Stimulated activated CD8-positive, alpha-beta memory T cell treated with anti-CD3 and anti-CD28 coated beads, Interleukin-4, amount 100 ng/mL, for 24 hours (primary cell): ENCODE measurements at places on chromosomes 6 and 20.

- no peak for DNase-seq
Observed at GRCh38 chr6:108176281-108177089, 10.7 kb downstream of the NR2E1 start.

- no peak for DNase-seq
Observed at GRCh38 chr20:51303731-51304670, 238.5 kb downstream of the NFATC2 start.

DNA sequence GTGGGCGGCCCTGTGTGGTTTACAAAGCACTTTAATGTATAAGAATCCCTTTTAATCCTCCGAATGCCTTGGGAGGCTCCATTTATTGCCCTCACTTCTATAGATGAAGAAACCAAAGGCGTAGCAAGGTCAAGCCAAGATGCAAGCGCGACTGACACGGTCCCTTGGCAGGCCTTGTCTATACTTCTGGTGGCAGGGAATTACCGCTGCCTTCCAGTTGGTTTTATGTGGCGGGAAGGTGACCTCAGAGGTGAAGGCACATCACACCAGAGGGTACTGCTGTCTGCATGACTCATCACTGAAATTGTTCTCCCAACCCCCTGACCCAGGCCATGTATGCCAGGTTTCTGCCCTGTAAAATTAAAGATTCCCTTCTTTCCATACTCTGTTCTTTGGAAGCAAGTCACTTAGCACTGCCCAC, 36.1 kb upstream of the NAA20 start:
- no peak for DNase-seq

DNA sequence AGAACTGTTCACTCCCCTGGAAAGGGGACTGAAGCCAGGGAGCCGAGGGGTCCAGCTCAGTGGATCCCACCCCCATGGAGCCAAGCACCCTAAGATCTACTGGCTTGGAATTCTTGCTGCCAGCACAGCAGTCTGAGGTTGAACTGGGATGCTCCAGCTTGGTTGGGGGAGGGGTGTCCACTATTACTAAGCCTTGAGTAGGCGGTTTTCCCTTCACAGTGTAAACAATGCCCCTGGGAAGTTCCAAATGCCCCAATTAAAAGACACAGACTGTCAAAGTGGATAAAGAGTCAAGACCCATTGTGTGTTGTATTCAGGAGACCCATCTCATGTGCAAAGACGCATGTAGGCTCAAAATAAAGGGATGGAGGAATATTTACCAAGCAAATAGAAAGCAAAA, 150.2 kb downstream of the LPA start:
- no peak for DNase-seq

DNA sequence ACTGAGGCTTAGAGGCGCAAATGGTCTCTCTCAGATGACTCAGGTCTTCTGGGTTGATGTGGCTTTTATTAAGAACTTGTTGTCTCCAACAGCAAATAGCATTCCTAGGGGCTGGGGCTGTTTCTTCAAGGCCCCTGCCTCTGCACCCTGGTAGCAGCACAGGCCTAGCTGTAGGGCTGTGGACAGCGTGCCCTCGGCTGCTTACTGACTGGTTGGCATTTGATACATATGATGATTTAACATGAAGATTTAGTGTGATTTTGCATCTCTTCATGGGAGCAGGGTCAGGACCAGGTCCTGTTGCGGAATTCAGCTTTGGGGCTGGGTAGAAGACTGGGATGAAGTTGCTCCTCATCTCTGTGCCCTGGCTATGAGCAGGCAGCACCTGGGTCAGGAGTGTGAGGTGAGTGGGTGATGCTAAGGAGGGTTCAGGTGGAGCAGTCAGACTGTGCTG, 24.3 kb upstream of the IER3 start:
- DNase-seq = no peak

- DNase-seq = no peak
Observed at GRCh38 chr6:268394-268935, 23.8 kb upstream of the DUSP22 start.

- DNase-seq = no peak
Observed at GRCh38 chr6:70844301-70844700, 112.6 kb downstream of the B3GAT2 start.

- no peak for DNase-seq
Observed at GRCh38 chr6:137495703-137496336, 1.6 kb upstream of the OLIG3 start.

GRCh38 chr6:66245231-66245630, 538.2 kb upstream of the EYS start:
- no peak for DNase-seq

DNA sequence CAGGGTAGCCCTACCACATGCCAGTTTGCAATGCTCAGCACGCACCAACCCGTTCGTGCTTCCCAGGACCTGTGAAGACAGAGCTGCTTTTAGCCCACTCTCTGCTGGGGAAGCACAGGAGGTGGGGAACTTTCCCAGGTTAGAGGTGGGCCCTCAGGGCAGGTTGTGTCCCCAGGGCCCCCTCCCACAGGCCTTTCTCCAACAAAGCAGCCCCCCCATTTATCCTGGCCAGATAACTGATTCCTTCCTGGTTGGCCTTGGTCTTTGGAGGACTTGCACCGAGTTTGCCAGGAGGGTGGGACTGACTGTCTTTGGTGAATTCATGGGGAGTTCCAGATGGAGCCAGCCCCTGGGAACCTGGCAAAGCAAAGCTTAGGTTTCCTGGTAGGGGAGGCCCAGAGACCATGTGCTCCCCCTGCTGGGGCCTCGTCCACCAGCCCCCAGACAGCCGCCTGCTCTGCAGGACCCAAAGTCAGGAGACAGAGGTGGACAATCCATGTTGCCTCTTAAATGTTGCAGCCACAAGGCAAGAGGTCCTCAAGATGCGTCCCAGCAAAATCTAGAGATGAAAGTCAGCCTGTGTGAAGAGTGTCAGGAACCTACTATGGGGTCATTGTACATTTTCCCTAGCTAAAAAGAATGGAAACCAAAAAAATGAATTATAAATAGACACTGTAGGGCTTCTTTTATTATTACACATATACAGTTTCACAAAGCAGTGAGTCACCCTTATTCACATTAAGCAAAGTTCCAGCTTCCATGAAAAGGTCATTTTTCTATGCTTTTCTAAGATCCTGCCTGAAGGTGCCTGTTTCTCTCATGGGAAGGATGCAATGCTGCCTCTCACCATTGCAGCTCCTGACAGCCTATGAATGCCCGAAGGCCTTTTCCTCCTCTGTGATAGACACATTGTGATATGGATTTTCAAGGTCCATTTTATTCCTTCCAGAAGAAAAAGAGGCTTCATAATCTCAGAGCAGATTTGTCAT, 497.8 kb downstream of the PREX1 start:
- DNase-seq = no peak

DNA sequence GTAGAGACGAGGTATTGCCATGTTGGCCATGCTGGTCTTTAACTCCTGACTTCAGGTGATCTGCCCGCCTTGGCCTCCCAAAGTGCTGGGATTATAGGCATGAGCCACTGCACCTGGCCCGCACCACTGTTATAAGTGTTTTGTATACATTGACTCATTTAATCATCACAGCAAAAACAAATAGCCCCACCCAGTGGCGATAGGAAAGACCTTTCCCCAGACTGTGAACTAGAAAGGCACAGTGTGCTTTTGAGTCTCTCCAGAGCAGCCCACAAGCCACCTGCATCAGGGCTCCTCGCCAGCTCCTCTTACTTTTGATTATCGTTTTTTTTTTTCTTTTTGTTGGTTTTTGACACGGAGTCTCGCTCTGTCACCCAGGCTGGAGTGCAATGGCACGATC, 27.9 kb upstream of the ZFP64 start:
- no peak for DNase-seq

DNA sequence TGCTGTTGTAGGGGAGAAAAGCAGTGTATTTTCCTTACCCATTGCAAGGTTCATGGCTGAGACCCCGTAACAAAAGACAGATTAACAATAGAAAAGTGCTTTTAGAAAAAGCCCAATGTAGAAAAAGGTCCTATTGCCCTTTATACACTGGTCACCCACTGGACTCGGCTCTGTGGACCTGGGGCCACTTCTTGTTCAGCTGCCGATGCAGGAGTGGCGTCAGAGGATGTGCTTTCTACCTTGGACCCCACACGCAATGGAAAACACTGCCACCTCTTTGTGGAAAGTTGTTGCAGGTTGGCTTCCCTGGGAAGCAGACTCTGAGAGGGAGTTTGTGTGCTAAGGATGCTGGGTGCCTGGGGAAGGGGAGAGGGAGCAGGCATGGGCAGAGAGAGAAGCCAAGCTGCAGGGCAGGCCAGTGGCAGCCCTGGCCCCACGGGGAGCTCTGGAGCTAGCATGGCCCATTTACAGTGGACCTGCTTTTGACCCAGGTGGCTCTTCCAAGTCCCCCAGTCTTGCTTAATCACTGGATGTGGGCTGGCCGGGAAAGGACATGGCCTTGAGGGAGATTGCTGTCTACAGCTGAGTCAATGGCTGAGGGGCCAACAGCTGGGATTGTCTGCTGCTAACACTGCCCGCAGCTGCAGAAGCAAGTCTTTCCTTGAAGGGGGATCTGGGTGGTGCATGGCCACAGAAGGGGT, 142.9 kb downstream of the CDC5L start:
- no peak for DNase-seq

GRCh38 chr20:23613676-23614075, 8.0 kb upstream of the CST9 start:
- no peak for DNase-seq

GRCh38 chr6:14276667-14277404, 159.3 kb downstream of the CD83 start:
- no peak for DNase-seq

DNA sequence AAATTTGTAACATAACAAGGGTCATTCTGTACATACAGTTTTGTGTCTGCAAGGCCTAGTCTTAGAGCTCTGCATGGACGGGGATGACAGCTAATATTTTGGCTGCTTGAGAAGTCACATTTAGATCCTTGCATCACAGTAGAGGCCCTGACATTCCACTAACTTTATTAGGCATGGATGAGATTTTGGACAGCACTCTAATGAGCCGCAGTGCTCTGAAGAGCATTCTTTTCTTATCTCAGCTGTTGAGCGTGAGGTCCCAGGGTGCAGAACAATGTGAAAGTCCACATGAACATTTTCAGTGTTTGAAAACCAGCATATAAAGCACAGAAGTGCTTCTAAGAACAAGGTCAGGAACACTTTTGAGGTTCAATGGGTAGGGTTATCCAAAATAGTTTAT, 58.9 kb downstream of the IPCEF1 start:
- DNase-seq = no peak

- no peak for DNase-seq
Observed at GRCh38 chr6:132712366-132712765, 1.5 kb downstream of the VNN1 start.

DNA sequence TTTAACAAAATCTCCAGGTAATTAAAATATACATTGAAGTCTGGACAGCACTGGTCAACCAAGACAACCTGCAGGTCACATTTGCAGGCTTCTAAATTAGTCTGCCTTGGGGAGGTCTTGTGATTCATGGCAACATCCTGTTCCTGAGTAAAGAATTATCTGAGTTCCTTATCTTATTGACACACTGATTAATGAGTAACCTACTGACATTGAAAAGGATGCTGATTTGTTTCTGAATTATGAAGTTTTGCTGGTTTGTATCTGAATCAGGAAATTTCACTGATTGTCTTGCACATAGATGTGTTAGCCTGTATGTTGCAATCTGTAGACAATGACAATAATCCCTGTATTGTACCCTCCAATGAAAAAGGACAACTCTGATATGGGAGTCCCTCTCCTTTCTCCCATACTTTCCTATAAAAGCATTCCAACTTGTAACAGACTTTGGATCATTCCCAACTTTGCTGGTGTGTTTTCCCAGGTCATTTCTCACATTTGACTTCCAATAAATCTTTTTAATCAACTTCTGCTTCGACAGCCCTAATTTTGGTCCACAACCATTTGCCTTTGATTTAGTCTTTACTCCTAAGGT, 80.0 kb downstream of the LAMP5 start:
- DNase-seq = no peak

DNA sequence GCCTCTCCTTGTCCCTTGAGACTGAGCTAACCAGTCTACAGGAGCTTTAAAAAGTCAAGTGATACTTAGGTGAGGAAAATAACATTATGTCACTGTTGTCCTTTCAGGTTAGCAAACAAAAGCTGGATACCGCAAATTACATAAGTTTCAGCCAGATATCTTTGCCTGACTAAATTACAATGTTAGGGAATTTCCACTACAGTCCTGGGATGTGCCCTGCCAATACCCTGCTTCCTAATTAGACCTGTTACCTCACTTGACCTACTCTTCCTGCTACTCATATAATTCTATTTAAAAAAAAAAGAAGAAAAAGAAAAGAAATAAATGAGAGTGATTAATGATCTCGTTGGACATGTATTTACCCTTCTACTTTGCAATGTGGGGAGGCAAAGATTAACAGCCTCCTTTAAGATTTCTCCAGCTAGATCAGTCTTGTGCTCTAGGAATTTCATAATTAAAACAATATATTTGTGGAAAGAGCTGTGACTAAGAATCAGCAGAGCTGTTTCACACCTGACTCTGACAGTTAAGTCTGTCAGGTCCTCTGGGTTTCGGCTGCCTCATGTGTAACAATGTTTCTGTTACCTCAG, 318.9 kb downstream of the HDGFL1 start:
- no peak for DNase-seq

GRCh38 chr6:14211562-14211942, 94.0 kb downstream of the CD83 start:
- DNase-seq = no peak

DNA sequence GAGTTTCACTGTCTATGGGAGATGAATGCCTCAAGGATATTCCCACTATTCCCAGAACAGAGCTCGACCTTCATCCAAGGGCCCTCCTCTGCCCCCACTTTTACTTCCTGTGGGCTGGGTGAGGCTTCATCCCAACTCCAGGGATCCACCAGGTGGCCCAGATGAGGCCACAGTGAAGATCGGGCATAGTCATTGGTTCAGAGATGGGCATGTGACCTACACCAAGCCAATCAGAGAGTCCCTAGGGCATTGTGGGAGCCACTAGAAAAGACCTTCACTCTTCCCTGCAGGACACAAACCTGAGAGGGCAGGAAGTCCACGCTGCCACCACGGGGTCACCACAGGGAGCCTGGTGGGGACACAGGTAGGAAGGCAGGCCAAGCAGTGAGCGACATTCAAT, 72.9 kb upstream of the SLC22A16 start:
- no peak for DNase-seq

DNA sequence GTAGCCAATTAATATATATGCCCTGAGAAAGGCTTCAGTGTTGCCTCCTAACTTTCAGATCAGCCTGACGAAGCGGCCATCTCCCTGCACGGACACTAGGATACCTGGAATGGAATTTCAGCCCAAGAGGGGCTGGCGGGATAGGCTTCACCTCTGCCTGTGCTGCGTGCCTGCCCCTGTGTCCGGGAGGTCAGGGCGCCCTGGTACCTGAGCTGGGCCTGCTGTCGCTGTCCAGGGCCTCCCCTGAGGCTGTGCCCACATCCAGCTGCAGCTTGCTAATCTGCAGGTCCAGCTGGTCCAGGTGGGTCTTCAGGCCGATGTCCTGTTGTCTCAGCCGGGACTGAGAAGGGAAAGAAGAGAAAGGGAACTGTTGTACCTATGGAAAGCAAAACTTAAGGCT, 8.6 kb downstream of the DACT2 start:
- DNase-seq = no peak
